Effector memory CD8-positive, alpha-beta T cell (primary cell): ENCODE measurements at places on chromosomes 7 and 10.

DNA sequence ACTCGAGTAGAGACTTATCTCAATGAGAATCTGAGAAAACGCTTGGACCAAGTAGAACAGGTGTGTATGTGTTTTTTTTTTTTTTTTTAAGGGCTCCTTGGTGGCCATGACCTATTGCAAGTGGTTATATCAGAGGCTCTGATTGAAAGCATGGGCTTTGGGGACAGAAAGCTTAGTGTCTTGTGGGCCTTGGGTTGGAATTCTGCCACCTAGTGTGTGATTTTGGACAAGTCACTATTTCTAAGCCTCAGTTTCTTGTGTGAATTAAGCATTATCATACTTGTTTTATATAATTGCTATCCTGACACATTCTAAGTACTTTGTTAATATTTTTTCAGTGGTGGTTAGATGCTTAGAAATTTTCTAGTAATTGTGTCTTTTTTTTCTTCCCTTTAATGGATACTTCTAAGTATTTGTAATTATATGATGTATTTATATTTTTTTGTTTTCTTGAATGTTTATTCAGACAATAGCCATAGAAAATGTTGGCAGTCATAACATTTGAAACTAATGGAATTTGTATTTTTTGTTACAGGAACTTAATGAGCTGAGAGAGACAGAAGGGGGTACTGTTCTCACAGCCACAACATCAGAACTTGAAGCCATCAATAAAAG lies 33.1 kb downstream of the SMC3 start:
- no peak overlapping the region for H3K4me3 ChIP-seq
- peak; percentile 32 for DNase-seq
- H3K36me3 ChIP-seq: peaks cover 79% of the 10 kb centered on the region
- H3K27me3 ChIP-seq: no peaks in the 10 kb centered on the region
- H3K4me1 ChIP-seq: no peaks in the 10 kb centered on the region

- H3K4me3 ChIP-seq: no peak overlapping the region
- no peak for DNase-seq
- H3K36me3 ChIP-seq: peaks cover 21% of the 10 kb centered on the region
- H3K4me1 ChIP-seq: peaks cover 37% of the 10 kb centered on the region
- no peak overlapping the region for H3K27ac ChIP-seq
Measured at GRCh38 chr10:117334066-117334465, 41.2 kb downstream of the PDZD8 start.

- H3K4me1 ChIP-seq: peaks cover 13% of the 10 kb centered on the region
- peaks cover 3% of the 10 kb centered on the region for H3K36me3 ChIP-seq
- H3K27ac ChIP-seq: no peak overlapping the region
- no peak for DNase-seq
- no peaks in the 10 kb centered on the region for H3K27me3 ChIP-seq
Measured at GRCh38 chr7:101956130-101956529, 138.7 kb downstream of the CUX1 start.

DNA sequence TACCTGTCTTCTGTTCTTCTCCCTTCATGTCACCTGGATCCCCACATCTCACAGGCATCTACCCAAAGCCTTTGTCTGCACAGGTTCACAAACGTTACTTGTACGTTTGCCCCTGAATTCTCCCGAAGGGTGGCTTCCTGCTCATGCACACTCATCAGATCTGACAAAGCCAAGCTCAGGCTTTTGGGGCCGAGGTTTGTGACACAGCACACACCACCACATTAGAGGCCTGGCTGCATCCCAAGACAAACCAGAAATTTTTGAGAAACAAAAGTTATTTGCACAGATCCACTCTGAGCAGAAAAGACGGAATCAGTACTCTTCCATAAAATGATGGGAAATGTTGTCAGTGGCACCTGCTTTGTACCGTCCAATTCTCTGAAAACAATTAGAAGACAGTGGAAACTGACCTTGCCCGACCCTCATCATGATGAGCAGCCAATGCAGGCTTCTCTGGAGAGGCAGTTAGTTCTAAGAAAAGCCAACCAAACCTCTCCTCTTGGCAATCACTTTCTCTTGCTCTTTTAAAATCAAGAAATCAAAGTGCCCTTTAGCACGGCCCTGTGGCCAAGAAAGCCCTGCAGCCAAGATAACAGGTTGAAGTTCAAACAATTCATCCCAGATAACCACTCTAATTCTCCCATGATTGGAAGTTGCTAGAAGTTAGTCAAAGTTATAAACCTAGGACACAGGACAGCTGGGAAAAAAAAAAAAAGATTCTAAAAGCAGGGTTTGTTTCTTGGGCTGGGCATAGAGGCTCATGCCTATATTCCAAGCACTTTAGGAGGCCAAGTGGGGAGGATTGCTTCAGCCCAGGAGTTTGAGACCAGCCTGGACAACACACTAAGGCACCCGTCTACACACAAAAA lies 13.6 kb upstream of the SVIL start:
- H3K4me3 ChIP-seq: peak overlapping the region; percentile 39
- DNase-seq: no peak
- peaks cover 38% of the 10 kb centered on the region for H3K4me1 ChIP-seq
- peak overlapping the region; percentile 86 for H3K27ac ChIP-seq
- no peaks in the 10 kb centered on the region for H3K27me3 ChIP-seq

DNA sequence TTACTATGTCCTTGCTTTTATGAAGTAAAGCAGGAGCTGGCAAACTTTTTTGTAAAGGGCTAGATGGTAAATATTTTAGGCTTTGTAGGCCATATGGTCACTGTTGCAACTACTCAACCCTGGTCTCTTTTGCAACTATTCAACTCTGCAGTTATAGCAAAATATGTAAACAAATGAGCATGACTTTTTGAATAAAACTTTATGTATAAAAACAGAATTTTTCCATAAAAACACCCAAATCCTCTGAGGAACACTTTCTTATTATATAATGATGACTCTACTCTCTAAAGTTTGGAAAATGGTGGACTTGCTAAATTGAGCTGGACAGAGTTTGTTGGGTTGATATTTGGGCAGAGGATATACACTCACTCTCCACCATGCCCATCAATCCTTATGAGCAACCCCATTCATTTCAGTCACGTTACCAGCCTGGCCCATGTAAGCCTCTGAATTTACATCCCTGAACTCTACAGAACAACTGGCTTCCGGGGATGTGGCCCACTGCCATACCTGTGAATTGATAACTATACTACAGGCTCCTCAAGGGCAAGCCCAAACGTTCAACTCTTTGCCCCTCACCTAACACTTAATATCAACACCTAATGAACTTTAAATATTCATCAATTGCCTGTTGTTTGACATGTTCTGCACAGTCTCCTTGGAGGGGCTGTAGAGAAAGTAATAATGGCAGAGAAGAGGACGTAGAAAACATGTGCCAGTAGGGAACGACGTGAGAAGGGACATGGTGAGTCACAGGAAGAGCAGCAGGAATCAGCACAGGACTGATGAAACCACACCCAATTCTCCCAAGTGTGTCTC lies 37.6 kb downstream of the SGMS1 start:
- no peak overlapping the region for H3K4me3 ChIP-seq
- peaks cover 27% of the 10 kb centered on the region for H3K36me3 ChIP-seq
- no peak overlapping the region for H3K27ac ChIP-seq
- DNase-seq: no peak

DNA sequence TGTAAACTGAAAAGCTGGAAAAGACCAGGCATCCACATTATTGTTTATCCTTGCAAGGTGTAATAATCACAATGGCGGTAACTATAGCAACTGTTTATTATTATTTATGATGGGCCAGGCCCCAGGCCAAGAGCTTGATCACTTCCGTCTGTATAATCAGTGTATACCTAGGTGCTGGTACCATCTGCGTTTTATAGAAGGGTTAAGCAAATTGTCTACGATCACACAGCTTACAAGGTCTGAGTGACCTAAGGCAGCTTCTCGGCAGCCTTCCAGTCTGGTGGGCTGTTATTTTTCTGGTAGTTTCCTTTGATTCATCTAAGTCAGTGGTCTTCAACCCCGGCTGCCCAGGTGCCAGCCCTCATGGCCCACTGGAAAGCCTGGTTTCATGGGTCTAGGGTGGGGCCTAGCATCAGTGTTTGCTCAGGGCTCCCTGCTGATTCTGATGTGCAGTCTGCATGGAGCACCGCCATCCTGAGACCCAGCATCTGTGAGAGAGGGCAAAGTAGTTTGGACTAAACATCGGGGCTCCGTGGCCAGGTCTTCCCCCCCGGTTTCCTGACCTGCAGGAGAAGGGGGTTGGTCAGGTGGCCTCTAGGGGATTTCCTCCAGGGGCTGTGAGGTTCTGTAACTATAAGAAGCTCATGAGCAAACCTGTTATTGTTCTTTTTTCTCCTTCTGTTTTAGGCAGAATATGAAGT lies 146.4 kb downstream of the RGS10 start:
- no peak overlapping the region for H3K4me3 ChIP-seq
- peak overlapping the region; percentile 44 for H3K27ac ChIP-seq
- H3K36me3 ChIP-seq: peaks cover 5% of the 10 kb centered on the region
- H3K4me1 ChIP-seq: peaks cover 6% of the 10 kb centered on the region
- no peak for DNase-seq

- peak overlapping the region; percentile 8 for H3K27ac ChIP-seq
- H3K4me3 ChIP-seq: no peak overlapping the region
- DNase-seq: no peak
- peaks cover 3% of the 10 kb centered on the region for H3K36me3 ChIP-seq
Measured at GRCh38 chr10:15180736-15181135, 12.2 kb upstream of the NMT2 start.

DNA sequence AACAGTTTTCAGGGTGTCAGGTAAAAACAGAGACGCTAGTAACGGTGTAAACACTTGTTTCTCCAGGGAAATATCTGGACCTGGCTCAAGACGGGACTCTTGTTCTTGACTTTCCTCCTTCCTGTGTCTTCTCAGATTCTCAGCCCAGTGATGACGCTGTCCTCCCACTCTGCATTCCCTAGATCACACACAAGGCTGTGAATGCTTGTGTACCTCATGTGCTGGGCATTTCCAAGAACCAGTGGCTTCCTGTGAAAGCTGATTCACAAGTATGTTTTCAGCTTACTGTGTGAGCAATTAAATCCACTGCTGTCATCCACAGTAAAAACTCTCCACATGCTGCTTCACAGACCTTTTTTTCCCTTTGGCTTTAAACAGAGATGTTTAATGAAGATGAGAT lies 193.8 kb upstream of the DPP6 start:
- no peak overlapping the region for H3K4me3 ChIP-seq
- H3K36me3 ChIP-seq: no peaks in the 10 kb centered on the region
- H3K27ac ChIP-seq: no peak overlapping the region
- no peak for DNase-seq

GRCh38 chr7:30710669-30711068 lies 28.4 kb upstream of the CRHR2 start:
- H3K36me3 ChIP-seq: no peaks in the 10 kb centered on the region
- no peaks in the 10 kb centered on the region for H3K27me3 ChIP-seq

- no peaks in the 10 kb centered on the region for H3K36me3 ChIP-seq
- H3K4me3 ChIP-seq: no peak overlapping the region
- H3K27ac ChIP-seq: no peak overlapping the region
Measured at GRCh38 chr10:95431900-95432342, 129.2 kb downstream of the SORBS1 start.

DNA sequence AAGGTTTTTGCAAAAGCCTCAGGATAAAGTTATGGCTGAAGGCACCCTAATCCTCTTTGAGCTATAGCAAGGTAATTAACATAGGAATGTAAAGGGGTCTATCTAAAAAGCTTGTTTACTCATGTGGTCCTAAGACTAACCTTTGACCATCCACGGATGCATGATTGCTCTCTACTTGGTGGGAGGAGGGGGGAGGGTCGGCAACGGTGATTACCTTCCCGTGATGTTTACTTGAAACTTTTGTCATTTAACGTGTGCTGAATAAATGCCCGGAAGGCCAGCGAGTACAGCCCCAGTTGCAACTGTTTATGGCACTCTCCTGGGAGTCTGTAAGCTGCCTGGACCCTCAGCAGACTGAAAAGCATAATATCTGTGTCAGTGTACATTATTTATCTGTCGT lies 78.9 kb upstream of the GPR22 start:
- H3K27ac ChIP-seq: no peak overlapping the region
- H3K4me1 ChIP-seq: no peaks in the 10 kb centered on the region
- no peaks in the 10 kb centered on the region for H3K36me3 ChIP-seq
- no peaks in the 10 kb centered on the region for H3K27me3 ChIP-seq
- no peak overlapping the region for H3K4me3 ChIP-seq
- no peak for DNase-seq

GRCh38 chr10:92184977-92185376 lies 105.9 kb downstream of the CPEB3 start:
- no peaks in the 10 kb centered on the region for H3K4me1 ChIP-seq
- H3K27me3 ChIP-seq: no peaks in the 10 kb centered on the region
- no peak overlapping the region for H3K4me3 ChIP-seq
- DNase-seq: no peak
- peaks cover 11% of the 10 kb centered on the region for H3K36me3 ChIP-seq

DNA sequence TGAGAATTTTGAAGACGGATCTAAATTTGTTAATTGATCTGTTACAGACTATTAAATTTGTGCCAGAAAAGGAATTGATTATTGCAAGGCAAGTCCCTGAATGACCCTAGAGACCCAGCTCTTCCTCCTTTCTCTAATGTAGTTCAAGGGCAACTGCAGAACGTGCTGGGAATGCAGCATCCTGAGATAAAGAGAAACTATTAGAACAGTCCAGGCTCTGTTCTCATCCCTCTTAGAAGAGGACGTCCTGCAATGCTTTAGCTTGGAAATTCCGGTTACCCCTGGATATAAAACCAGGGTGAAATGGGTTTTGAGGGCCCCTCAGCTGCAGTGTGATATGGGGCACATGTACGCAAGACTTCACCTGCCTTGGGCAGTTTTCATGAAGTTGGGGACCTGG lies 67.3 kb downstream of the PTN start:
- DNase-seq: no peak
- peaks cover 3% of the 10 kb centered on the region for H3K36me3 ChIP-seq
- no peaks in the 10 kb centered on the region for H3K4me1 ChIP-seq
- no peak overlapping the region for H3K27ac ChIP-seq
- H3K27me3 ChIP-seq: no peaks in the 10 kb centered on the region

DNA sequence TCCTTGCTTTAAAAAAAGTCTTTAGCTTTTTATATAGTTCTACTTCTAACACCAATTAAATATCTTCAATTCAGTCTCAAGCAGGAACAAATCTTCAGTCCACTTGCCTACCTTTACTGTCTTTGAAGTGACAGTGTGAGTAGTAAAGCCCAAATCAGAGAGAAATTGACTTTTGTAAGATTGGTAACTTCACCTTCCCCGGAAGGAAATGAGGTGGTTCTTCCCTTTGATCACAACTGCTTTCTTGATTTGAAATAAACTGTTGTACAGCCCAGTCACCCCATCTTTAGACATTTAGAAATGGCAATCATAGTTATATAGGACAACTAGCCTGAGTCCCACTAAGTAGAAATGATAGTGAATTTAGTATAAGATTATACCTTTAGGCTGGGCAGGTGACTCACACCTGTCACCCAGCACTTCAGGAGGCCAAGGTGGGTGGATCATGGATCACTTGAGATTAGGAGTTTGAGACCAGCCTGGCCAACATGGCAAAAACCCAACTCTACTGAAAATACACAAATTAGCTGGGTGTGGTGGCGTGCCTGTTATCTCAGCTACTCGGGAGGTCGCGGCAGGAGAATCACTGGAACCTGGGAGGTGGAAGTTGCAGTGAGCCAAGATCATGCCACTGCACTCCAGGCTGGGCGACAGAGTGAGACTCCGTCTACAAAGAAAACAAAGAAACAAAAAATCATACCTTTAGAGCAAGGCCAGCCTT lies 4.7 kb downstream of the FAS start:
- DNase-seq: no peak
- no peaks in the 10 kb centered on the region for H3K27me3 ChIP-seq
- peaks cover 50% of the 10 kb centered on the region for H3K36me3 ChIP-seq
- peak overlapping the region; percentile 84 for H3K4me3 ChIP-seq
